ENCODE measurements at places on chromosomes 11 and 22. TPM values are rescaled to one million over a fixed set of nuclear protein-coding genes. Genes with fewer than 3 reads are reported as not detected.

- no peak for DNase-seq
Observed at GRCh38 chr11:114208377-114208776, 87.8 kb upstream of the NNMT start.

- DNase-seq, result no peak
Observed at GRCh38 chr11:73781303-73781702, 6.4 kb upstream of the MRPL48 start.

DNA sequence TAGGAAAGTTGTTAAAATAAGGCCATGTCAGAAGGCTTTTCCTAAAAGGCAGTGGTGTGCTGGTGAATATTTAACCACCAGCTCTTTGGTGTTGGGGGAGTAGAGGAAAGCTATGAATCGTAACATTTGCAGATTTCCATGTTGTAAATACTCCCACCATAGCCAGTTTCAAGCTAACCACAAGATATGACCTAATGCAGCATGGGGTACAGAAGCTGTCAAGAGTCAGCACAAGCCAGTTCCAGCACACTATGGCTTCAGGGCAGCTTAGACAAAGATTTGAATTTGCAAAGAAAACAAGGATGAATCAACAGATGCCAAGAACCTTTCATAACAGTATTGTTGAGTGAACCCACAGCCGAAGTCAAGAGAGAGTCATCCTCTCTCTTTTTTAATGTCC, 40.0 kb downstream of the COMMD9 start:
- no peak for DNase-seq

DNA sequence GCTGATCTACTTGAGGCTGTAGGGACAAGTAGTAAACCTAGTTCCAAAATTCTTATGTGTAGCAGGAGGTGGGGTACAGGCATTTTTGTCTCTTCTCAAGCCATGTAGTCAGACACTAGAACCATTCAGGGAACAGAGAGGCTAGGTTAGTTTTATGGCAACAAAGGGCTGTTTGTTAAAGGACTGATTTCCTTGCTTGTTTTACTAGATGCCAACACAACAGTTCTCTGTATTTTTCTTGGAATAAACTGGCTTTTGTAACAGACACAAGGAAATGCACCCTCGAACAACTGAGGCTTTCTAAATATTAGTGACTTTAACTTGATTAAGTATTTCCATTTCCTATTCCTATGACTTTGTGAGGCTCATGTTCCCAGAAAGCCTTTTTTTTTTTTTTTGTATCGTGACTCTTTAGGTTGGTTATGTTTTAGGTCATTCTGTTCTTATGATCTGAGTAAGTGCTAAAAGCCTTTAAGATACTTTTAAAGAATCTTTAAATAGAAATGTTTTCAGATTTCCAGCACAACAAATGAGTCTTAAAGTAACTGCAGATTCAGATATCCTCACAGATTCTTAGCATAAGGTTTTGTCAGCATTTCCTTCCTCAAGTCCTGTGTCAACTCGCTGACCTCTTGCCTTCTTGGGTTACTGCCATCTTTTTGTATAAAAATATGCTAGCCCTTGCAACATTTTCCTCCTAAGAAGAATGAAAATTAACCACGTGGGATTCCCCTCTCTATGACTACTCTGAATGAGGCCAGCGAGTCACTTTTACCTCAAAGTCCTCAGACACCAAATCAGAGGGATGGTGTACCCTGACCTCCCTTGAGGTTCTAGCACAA, 92.5 kb downstream of the CCDC83 start:
- DNase-seq, result peak; percentile 35

DNA sequence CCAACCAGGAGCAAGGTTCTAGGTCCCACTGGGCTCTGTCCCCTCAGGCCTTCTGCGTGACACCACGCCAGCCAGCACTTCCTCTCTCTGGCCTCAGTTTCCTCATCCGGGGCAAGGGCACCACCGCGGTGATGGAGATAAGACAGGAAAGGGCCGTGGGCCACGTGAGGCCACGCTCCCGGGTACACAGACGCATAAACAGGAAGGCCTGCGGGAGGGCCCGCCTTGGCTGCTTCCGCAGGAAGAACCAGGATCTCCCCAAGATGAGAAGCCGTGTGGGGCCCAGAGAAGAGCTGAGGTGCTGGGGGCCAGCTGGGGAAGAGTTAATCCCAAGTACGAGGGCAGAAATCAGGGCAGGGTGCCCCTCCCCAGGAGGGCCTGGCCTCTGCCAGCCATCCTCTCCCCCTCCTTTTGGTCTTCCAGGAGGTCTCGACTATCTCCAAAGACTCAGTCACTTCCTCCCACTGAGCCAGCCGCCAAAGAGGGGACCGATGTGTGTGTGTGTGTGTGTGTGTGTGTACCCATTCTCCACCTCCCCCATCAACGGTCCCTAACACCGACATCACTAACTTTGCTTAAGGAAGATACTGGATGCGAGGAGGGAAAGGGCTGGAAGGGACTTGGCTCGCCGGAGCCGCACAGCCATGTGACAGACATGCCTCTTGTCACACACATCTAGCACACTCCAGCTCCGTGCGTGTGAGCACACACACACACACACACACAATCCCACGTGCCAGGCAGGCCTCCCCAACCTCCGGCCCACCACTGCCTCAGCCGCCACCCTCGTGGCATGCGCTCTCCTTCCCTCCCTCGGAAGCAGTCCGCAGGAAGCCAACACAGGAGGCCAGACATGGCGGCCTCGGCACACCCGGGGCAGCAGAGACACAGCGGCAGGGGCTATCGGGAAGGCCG, 1.4 kb downstream of the MFNG start:
- no peak for DNase-seq

DNA sequence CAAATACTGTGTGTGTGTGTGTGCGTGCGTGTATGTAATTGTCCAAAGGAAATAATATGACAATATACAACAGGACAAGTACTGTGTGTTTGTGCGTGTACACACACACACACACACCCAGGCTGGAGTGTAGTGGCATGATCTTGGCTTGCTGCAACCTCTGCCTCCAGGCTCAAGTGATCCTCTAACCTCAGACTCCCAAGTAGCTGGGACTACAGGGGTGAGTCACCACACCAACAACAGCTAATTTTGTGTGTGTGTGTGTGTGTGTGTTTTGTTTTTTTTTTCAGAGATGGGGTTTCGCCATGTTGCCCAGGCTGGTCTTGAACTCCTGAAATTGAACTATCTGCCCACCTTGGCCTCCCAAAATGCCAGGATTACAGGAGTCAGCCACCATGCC, 61.5 kb downstream of the NUP98 start:
- no peak for DNase-seq

DNA sequence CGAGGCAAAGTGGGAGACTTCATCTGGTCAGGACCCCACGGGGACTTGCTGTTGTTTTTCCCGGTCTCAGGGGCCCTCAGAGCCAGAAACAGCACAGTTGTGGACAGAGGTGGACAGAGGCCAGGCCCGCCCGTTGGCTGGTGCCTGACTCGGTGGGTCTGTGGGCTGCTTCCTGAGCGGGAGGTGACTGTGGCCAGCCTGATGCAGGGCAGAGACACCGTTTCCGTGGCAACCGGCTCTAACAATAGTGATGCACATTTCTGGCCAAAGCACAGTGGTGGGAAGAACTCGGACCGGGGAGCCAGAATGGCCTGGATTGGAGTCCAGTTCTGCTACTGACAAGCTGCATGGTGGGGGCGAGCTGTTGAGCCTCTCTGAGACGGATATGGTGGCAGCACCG, 58.7 kb upstream of the ATXN10 start:
- no peak for DNase-seq

DNA sequence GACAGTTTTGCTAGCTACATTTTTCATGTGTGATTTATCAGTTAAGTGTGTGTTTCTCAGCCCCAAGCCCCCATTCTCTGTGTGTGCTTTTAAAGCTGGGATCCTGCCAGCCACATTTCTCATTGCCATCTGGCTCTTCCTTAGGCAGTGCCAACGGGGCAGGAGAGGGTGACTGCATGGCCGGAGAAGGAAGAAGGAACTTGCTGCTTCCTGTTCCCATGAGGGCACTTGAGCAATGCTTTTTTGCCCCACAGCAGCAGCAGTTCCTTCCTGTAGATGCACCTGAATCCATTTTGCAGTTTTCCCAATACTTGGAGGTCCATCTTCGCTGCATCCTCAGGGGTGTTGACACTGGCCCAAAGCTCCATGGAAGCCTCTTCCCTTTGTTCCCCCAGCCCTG, 37.5 kb downstream of the TNRC6B start:
- DNase-seq, result no peak

DNA sequence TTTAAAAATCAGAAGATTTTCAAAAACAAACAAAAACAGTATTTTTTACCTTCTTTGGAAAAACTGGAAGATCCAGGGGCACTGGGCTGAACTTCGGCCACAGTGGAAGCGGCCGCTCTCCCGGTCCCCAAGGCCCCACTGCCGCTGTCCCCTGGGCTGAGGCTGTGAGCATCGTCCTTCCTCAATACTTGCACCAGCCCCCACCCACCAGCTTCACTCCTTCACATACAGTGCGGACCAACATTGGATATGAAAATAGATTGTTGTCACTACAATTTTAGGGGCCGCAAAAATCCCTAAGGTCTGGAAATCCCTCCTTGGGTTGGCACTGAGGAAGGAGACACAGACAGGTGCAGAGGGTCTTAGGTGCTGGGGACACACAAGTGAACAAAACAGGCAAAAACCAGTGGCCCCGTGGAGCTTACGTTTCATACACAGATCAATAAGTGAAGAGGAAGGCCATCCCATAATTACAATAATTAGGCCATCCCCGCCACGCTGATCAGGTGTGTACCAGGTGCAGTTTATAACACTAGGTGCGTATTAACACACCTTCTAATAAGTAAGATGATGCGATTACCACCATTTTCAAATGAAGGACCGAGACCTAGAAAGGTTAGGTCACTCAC, 28.2 kb upstream of the SLC22A12 start:
- no peak for DNase-seq

DNA sequence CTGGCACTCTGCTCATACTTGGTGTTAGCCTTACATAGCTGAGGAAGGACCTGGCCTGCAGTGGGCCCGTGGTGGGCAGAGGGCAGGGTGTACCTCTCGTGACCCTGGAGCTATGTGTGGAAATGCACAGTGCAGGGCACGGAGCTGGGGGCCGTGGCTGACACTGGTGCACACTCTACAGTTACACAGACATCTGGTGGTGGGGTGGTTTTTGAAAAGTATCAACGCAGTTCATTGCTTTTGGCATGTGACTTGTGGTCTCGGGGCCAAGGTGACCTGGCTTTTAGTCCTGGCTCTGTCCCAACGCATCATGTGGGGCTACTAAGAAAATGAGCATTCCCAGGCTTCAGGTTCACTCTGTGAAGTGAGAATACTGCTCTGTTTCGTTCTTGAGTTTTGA, 553.6 kb downstream of the NTM start:
- DNase-seq, result no peak

- no peak for DNase-seq
Observed at GRCh38 chr11:101612481-101612880, 28.7 kb upstream of the TRPC6 start.

- no peak for DNase-seq
Observed at GRCh38 chr11:74205181-74205580, 34.1 kb downstream of the PPME1 start.

- DNase-seq, result no peak
Observed at GRCh38 chr11:68333173-68333572, 20.8 kb downstream of the LRP5 start.

DNA sequence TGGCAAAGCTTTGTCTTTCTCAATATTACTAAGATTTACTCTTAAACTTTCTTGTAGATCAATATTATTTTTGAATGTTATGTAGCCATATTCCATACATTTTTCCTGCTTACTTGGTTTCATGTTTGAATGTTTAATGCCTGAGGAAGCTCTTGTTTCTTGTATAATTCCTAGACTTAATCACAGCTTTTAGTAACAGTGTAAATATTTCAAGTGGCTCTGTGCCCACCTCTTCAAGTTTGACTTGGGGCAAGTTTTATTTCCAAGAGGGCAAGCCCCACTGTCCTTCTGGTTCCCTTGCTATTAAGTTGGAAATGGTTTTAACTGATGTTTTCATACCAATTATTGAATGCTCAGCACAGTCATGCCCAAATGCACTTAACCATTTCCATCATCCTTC, 1004.1 kb downstream of the OPCML start:
- DNase-seq, result no peak

DNA sequence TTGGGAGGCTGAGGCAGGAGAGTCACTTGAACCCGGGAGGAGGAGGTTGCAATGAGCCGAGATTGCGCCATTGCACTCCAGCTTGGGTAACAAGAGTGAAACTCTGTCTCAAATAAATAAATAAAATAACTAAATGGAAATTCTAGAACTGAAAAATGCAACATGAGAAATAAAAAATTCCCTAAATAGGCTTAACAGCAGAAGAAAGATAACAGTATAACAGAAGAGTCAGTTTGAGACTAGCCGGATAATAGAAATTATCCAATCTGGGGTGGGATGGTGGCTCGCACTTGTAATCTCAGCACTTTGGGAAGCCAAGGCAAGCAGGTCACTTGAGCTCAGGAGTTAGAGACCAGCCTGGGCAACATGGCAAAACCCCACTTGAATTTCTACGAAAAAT, 14.1 kb downstream of the SLC25A1 start:
- DNase-seq, result no peak

DNA sequence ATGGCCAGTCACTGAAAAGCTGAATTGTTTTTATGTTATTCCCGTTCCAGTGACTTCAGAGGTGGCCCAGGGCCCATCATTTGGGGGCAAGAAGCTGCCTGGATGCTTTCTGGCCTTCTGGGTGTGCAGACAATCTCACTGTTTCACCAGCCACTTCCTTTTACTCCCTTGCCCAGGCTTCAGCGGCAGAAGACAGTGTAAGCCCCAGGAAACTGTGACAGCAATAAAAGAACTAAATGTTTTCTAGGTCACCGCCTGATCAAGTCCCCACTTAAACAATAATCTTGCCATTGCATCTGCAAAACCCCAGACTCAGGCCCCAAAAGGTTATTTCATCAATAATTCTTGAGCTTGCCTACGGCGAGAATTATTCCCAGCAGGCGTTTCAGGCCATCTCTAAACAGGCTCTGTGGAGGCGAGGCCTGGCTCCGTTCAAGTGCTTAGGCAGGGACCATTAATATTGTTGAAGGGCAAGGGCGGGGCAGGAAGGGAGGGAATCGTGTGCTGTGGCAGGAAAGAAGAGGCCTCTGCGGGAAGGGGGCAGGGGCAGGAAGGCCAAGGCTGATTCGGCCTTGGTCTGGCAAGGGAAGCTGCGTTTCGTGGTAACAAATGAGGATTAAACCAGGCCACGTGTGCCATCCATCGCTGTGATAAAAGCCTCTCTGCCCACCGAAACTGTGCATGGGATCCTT, 252.3 kb downstream of the KIRREL3 start:
- peak; percentile 3 for DNase-seq

DNA sequence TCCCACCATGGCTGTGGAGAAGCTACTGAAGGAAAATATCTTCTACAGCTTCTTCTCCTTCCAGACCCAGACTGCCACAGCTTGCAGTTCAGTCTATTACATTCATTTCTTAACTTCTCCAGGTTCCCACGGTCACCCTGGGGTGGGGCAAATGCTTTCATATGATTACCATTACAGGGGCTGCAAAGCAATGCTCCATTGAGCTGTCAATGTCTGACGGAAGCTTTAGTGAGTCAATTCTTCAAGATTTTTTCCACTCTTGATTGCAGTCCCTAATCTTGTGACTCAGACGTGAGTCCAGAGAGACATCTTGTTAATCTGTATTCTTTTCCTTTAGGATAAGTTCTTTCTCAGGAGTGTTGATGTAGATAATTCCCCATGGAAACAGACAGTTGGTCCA, 233.4 kb upstream of the DDI1 start:
- DNase-seq, result no peak

Gene KRTAP5-7
- total RNA-seq, result not detected

Gene C22orf42
- not detected for total RNA-seq

Gene NDUFS8
- 564 TPM for total RNA-seq

Gene USP2
- total RNA-seq, result 4.4 TPM

Gene OR52I2
- total RNA-seq, result not detected

Measured in HT-29 (cell line).